ENCODE measurements at places on chromosomes 7 and 10.

GRCh38 chr7:25541094-25541821 is 313.0 kb upstream of the NPVF start:
- no peaks in the 10 kb centered on the region for H3K27me3 ChIP-seq
- H3K4me1 ChIP-seq: no peaks in the 10 kb centered on the region
- DNase-seq: no peak
- no peaks in the 10 kb centered on the region for H3K36me3 ChIP-seq
- H3K27ac ChIP-seq: no peak overlapping the region

DNA sequence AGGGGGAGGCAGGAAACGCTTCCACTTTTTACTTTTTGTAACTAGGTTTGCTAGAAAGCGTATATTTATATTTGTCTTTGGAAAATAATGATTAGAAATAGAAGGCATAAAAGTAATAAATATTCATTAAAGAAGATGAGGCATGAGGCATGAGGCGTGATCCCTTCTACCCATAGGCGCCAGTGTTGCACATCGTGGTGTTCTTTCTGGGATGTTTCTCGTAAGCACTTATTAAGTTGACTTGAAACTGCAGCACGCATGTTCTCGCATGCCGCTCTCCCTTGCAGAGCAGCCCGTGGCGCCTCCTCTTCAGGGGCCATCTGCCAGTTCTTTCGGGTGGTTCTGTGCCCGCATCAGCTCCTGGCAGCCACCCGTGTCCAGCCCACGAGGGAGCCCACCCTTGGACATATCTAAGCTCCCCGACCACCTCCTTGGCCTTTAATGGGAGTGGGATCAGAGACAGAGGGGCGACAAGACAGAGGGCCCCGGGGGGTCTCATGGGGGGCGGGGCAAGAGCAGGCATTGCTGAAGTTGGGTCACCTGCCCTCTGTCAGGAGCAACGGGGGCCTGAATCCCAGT is 28.5 kb upstream of the CSGALNACT2 start:
- no peak overlapping the region for H3K4me3 ChIP-seq
- H3K27ac ChIP-seq: no peak overlapping the region
- no peak for DNase-seq
- H3K27me3 ChIP-seq: peaks cover 4% of the 10 kb centered on the region

- H3K4me1 ChIP-seq: peaks cover 84% of the 10 kb centered on the region
- peak overlapping the region; percentile 76 for H3K27ac ChIP-seq
- no peak overlapping the region for H3K4me3 ChIP-seq
- no peaks in the 10 kb centered on the region for H3K27me3 ChIP-seq
- H3K36me3 ChIP-seq: peaks cover 25% of the 10 kb centered on the region
- DNase-seq: no peak
Measured at GRCh38 chr10:124701881-124702656, 42.1 kb downstream of the FAM53B start.

- H3K4me1 ChIP-seq: no peaks in the 10 kb centered on the region
Measured at GRCh38 chr10:60739558-60739957, 38.7 kb upstream of the CDK1 start.

GRCh38 chr7:69577221-69577620 is 21.1 kb upstream of the AUTS2 start:
- H3K27me3 ChIP-seq: no peaks in the 10 kb centered on the region
- no peaks in the 10 kb centered on the region for H3K4me1 ChIP-seq
- H3K36me3 ChIP-seq: no peaks in the 10 kb centered on the region
- H3K27ac ChIP-seq: no peak overlapping the region

GRCh38 chr7:140625908-140626868 is 14.4 kb downstream of the DENND2A start:
- DNase-seq: peak; percentile 98
- no peaks in the 10 kb centered on the region for H3K27me3 ChIP-seq
- H3K36me3 ChIP-seq: no peaks in the 10 kb centered on the region
- H3K4me1 ChIP-seq: peaks cover 18% of the 10 kb centered on the region

GRCh38 chr10:5946786-5947185 is 30.6 kb downstream of the IL15RA start:
- no peak overlapping the region for H3K4me3 ChIP-seq
- no peaks in the 10 kb centered on the region for H3K27me3 ChIP-seq
- H3K4me1 ChIP-seq: peaks cover 39% of the 10 kb centered on the region
- peak; percentile 64 for DNase-seq
- H3K27ac ChIP-seq: peak overlapping the region; percentile 83

- H3K4me1 ChIP-seq: no peaks in the 10 kb centered on the region
- no peaks in the 10 kb centered on the region for H3K36me3 ChIP-seq
- H3K27ac ChIP-seq: no peak overlapping the region
- no peak overlapping the region for H3K4me3 ChIP-seq
- no peaks in the 10 kb centered on the region for H3K27me3 ChIP-seq
Measured at GRCh38 chr10:2899246-2899951, 167.9 kb upstream of the PFKP start.
